ENCODE measurements at places on chromosomes 6 and 20. TPM values are rescaled to one million over a fixed set of nuclear protein-coding genes. Genes with fewer than 3 reads are reported as not detected.

Gene OLIG3
- not detected for total RNA-seq

Gene POU5F1
- 0.39 TPM for total RNA-seq

- DNase-seq = no peak
Measured at GRCh38 chr6:129516787-129517186, 193.2 kb downstream of the ARHGAP18 start.

Gene TRIM15
- total RNA-seq = not detected

Gene RUNX2
- 2.3 TPM for total RNA-seq

Gene RAET1L
- not detected for total RNA-seq

DNA sequence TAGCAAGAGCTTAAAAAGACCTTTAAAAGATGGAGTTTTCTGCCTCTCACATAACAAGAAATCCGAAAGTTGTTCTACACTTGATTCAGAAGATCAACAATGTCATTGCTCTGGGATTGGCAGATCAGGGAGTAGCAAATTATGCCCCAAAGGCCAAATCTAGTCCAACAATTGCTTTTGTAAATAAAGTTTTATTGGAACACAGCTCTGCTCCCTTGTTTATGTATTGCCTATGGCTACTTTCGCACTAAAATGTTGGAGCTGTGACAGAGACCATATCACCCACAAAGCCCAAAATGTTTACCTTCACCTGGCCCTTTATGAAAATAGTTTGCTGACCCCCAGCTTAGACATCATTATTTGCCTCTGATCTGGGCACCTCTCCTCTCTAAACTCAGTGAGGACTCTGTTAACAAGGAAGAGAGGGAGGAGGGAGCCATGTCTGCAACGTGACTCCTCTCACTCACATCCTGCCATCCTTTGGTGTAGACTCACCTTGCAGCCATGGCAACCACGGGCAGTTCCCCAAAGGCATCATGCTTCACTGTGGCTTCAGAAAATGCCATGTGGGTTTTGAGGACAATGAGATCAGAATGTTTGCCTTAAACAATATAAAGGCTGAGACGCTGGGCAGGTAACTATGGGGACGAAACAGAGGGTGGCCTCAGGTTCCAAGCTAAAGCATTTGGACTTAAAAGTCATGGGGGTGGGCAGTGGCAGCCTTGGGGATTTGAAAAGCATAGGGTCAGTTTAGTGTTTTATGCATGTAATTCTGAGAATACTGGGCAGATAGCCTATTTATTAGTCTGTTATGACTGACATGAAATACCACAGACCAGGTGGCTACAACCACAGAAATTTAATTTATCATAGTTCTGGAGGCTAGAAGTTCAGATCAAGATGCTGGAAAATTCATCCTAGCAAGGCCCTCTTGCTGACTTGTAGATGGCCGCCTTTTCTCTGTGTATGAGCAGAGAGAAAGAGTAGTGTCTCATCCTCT is 149.7 kb upstream of the TNFAIP3 start:
- DNase-seq = no peak

DNA sequence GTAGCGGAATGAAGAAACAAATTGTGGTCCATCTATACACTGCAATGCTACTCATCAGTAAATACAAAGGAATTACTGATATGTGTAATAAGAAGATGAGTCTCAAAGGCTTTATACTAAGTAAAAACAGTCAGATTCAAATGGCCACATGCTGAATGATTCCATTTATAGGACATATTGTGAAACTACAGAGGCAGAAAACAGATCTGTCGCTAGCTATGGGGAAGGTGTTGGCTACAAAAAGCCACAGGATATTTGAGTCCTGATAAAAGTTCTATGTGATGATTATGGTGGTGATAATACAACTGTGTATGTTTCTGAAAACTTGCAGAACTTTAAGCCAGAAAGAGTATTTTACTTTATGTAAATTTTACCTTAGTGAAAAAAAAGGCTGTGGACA is 313.2 kb downstream of the HDGFL1 start:
- no peak for DNase-seq

Gene SERPINB1
- total RNA-seq = 29.3 TPM

- no peak for DNase-seq
Measured at GRCh38 chr6:117451671-117452070, 25.9 kb upstream of the ROS1 start.

GRCh38 chr6:138382498-138383265 is 5.0 kb downstream of the SMIM28 start:
- DNase-seq = no peak

GRCh38 chr6:28758046-28758817 is 165.6 kb downstream of the TRIM27 start:
- no peak for DNase-seq

Gene PI16
- total RNA-seq = 13.5 TPM

Gene TBC1D7
- total RNA-seq = 28.8 TPM

Gene AKAP7
- 12.6 TPM for total RNA-seq

DNA sequence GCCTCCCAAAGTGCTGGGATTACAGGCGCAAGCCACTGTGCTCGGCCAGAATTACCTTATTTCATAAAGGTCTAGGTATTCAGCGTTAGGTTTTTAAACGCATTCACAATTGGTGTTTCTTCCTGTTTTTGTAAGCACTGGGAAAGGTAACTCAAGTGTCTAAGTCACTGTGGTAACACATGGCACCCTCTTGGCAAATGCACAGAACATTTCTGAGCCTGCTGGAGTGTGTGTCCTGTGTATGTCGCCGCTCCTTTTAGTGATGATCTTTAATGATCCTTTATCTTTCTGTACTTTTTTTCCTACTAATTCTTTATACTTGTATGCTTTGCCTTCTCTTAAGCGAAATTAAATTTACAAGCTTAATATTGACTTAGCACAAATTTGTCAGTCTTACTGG is 263.0 kb downstream of the ARID1B start:
- DNase-seq = no peak

DNA sequence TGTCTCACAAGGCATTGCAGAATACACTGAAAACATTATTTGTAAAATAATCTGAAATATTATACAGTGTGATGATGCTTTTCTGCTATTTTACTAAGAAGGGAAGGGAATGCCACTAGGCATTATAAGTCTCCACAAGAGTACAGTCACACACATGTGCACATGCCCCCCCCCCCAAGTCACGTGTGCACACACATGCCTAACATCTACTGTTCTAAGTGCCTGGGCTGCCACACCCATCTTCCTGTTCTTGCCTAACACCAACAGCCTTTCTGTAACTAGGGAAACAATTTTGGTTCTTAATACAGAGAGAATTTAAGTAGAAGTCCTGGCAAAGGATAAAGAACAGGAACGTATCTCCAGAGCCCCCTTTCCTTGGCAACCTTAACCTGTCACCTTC is 58.2 kb upstream of the BCLAF1 start:
- DNase-seq = no peak

- DNase-seq = peak; percentile 81
Measured at GRCh38 chr20:64055893-64056638, 6.6 kb upstream of the SOX18 start.

- DNase-seq = no peak
Measured at GRCh38 chr6:16386057-16386456, 147.7 kb downstream of the GMPR start.

Gene UNC5CL
- total RNA-seq = 0.49 TPM

Gene DNPH1
- total RNA-seq = 27.7 TPM

- DNase-seq = no peak
Measured at GRCh38 chr6:158903801-158904200, 84.6 kb upstream of the EZR start.

GRCh38 chr20:63653041-63653973 is at the start of gene STMN3:
Gene STMN3, minus strand, starts transcription at chr20:63653424. Its CDS starts 79 bp downstream, at chr20:63653345.
- peak; percentile 89 for DNase-seq

Data from heart right ventricle (tissue), 16 donors.